Keratinocyte (primary cell): ENCODE measurements at places on chromosomes 7 and 10.

GRCh38 chr10:59234816-59235429 lies 58.5 kb downstream of the PHYHIPL start:
- DNase-seq: no peak

GRCh38 chr10:75283078-75283670 lies 47.4 kb upstream of the COMTD1 start:
- no peak for DNase-seq

DNA sequence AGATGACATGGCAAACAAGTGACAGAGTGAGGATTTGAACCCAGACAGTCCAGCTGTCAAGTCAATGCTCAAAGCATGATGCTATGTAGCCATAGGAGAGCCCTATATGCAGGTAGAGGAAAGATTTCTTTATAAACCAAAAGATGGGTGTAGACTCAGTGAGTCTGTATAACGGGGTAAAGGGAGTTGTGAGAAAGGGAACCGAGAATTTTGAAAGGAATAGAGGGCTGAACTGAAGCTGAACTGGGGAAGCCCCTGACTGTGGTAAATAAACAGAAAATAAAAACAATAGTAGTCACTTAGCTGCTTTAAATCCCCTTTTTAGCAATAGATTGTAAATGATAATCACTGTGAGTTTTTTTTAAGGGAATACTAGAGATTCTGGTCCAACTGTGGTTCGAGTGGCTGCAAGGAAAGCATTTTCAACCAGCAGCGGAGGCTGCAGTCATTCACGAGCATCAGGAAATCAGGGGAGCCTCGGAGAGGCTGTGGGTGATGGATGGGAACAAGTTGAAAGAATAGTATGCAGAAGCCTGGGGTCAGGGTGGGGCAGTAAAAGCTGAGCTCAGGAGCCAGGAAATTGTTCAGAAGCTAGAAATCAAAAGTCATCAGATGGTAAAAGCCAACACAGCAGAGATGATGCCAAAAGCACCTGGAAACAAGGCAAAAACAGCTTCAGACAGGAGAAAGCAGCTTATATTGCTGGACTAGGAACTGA lies 393.5 kb downstream of the GFRA1 start:
- no peak for DNase-seq

DNA sequence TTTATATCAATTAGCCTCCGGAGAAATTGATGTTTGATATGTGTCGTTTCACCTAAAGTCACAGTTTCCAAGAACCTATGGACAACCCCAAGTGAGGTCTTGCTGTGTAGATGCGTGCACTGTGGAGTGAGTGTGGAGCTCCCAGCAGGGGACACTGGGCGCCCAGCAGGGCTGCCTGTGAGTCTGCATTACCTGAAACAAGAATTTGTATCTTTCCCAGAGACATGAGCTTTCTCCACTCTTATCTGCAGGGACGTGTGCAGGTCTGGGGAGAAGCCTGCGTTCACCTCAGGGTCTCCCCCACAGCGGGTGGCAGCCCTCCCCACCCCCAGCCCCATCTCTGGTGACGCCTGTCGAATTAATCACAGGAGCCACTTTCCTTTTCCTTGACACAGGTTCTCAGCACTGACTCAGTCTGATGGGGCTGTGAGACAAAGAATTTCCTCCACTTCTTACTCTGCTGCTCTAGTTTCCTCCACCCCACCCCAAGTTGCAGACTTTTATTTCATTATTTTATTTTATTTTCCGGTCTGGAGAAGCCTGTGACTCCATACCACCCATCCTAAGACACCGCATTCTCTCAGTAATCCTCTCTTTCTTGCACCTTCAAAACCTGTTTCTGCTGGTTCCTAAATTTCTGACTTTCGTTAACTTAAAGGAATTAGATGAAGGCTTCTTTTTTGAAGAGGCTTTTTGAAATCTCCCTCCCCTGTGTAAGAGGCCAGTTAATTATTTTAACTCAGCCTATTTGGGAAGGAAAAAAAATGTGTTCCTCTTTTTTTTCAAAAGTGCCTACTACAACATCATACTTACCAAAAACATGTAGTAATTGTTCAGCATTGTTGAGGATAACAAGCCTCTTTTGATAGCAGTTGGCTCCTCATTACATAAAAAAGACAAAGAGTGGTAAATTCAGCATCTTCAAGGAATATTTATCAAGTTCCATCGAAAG lies 17.0 kb upstream of the INSIG1 start:
- no peak for DNase-seq

DNA sequence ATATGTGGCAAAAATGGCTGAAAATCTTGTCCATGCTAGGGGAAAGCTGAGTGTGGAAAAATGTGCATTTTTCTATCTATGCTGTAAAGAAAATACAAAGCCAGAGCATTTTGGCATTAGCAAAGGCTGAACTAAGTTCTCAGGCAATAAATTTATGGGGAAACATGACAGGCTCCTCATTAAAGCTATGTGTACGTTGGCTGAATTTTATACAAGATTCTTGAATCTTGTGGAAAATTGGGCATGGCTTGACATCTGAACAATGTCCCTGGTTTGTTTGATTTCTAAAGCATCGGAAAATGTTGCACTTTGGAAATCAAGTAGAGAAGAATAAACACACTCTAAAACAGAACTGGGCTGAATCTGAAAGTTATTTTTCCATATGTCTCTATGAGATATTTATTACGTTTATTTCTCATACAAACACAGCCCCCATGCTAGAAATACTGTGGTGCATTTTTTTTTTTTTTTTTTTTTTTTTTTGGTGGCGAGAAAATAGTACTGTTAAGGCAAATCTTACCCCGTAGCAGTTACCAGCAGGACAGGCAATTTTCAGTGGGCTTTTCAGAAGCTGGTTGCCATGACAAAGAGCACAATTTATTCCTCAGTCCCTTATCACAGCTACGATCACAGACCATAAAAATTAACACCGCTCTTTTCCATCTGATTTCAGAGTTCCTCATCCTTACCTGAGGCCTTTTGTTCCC lies 16.9 kb downstream of the CPA1 start:
- no peak for DNase-seq

DNA sequence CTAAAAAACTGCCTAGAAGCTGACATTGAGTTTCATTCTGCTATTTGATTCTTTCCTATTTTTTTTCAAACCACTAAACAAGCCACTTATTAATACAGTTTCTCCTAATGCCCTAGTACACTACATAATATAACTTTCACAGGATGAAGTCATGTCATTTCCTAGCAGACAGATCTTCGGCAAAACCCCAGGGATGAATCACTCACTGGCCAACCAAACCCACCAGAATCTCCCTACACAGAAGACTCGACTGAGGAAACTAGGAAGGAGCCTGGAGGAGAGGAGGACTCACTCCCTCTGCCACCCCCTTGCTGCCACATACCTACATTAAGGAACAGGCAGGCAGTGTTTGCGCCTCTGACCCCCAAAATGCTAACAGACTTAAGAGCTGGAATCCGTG lies 33.4 kb downstream of the XPNPEP1 start:
- peak; percentile 28 for DNase-seq

DNA sequence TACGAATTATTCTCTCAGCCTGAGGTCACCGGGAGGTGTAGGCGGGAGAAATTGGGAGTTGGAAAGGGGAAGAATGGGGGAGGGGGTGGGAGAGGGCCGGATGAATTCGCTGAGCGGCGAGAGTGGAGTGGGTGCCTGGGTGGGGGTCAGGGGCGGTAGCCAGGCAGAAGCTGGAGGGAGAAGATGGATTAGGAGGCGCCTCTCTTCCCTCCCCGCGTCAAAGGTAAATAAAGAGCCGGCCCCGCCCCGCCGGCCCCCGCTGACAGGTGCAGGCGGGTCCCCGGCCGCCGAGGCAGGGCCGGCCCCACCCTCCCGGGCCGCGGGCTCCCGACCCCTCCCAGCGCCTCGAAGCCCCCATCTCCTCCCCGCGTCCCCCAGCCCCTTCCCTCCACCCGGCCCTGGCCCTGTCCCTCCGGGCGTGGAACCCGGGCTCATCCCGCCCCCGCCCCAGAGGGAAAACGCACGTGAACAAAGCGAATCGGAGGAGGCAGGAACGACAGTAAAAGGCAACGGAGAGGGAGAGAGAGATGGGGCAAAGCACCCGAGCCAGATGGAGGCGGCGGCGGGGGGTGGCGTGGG lies 872 bp downstream of the FAM131B start:
- no peak for DNase-seq

DNA sequence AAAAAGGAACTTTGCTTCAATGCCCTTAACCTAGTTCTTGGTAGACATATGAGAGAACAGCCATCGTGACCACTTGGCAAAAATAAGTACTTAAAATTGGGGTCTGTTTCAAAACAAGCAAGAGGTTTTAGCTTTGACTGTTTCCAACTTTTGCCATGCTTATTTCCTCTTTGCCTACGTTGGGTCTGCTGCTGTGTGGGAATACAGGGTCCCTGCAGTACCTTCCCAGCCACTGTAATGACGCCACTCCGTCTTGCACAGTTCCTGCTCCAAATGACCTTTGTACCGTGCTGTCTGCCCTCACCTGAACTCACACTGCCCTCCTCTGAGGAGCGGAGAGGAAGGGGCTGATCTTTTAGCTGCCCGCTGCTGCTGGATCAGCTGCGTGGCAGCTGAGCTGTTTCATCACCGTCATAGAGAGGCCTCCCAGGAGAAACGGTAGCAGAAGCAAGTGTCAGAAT lies 133.1 kb downstream of the MAPK8 start:
- no peak for DNase-seq

GRCh38 chr7:105462765-105463420 lies 59.2 kb downstream of the PUS7 start:
- no peak for DNase-seq

DNA sequence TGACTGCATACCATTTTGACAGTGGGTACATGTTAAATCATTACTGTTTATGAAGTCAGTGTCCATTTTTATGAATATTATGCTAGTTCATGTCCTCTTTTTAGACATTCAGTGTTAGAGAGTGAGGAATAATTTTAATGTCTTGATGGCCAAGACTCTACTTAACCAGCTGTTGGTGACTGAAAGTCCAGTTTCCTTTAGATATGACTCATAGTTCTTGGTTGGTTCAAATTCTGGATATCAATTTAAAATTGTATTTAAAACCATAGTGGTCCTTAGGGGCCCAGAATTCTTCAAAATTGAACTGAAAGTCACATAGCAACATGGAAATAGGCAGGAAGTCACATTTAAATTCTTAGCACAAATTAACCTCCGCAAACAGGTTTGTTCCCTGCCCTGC lies 196.5 kb upstream of the PRPS1L1 start:
- no peak for DNase-seq

DNA sequence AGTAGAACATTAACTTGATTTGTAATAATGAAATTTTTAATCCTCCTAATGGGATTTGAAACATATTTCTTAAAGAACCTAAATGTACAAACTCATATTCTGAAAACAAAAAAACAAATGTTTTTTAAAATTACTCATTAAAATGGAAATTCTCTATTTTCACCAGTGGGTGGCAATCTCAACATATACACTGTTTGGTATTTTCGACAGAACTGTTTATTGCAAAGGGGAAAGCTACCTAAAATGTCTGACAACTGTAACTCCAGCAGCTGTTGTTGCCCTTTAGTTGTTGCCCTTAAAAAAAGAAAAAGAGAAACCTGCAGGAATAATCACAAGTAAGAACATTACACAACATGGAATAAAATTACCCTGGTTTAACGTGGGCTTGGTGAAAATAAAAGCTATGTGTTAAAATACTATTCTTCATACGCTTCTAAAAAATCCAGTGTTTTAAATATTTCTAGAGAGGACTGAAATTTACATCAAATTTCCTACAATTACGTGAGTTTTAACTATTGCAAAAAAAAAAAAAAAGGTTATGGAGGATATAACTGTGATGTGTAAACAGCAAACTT lies 54.5 kb downstream of the COL1A2 start:
- no peak for DNase-seq

GRCh38 chr10:97714401-97715258 lies 1.1 kb downstream of the MARVELD1 start:
- peak; percentile 64 for DNase-seq

GRCh38 chr7:156491435-156491834 lies 149.1 kb upstream of the RNF32 start:
- DNase-seq: no peak
